ENCODE measurements at places on chromosomes 6 and 20.

DNA sequence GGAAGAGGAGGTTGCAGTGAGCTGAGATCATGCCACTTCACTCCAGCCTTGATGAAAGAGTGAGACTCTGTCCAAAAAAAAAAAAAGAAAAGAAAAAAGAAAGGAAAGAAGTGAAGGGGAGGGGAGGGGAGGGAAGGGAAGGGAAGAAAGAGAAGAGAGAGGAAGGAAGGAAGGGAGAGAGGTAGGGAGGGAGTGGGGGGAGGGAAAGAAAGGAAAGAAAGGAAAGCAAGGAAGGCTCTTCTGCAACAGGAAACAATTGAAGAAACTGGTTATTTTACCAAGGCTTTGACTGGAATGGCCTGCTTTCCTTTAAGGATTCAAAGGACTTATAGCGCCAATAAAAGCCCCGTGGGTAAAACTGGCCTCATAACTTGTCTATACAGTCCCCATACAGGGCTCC lies 64.6 kb downstream of the ABHD12 start:
- DNase-seq: no peak

GRCh38 chr6:49528571-49528970 lies 21.9 kb upstream of the C6orf141 start:
- no peak for DNase-seq

DNA sequence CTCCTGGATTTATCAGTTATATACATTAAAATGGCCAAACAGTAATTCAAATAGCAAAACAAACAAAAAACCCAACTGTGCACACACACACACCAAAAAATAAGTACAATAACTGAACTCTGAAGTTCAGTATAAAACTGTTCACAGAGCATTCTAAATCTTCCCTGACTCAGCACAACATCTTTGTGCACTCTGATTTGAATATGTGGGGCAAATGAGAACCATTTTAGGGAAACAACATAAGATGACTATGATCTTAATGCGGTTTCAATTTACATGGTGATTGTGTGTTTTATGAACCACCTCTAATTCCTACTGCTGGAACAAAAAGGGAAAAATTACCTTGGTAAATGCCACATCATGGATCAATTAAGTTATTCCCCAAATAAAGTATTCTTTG lies 41.7 kb downstream of the PLAGL1 start:
- DNase-seq: no peak

GRCh38 chr6:52503323-52503747 lies 73.5 kb downstream of the TRAM2 start:
- no peak for DNase-seq

- no peak for DNase-seq
These were observed 66.2 kb upstream of the IYD start for GRCh38 chr6:150302520-150303176.
